ENCODE measurements at places on chromosomes 5 and 9. TPM values are rescaled to one million over a fixed set of nuclear protein-coding genes. Genes with fewer than 3 reads are reported as not detected.
A peak's percentile ranks its signal among the peaks of the same experiment; 100 is the strongest.

DNA sequence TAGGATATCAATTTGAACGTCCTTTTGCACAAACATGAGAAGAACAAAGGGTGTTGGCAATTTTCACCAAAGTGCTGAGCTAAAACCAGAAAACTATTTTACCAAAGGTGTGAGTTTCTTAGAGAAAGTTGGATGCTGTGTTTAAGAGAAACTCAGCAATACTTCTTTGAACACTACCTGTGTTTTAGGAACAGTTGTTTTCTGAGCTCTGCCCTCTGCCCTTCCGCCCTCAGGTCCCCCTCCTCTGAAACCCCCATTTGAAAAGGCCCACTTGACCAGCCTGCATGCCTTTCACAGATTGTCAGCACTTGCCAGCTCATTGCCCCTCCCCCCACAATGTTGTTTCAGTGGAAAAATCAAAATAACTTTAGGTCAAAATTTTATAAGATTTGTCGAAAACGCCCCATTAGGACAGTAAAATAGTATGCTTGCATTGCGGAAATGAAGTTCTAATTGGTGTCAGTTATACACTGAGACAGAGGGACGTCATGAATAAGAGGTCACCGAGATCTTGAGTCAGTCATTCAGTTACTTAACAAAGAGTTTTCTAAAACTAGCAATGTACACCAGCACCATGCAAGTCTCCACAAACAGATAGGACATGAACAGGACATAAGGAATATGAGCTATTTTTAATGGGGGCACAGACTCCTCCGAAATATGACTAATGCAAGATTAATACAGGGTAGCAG lies 61.9 kb upstream of the IL7R start:
- no peak for DNase-seq

DNA sequence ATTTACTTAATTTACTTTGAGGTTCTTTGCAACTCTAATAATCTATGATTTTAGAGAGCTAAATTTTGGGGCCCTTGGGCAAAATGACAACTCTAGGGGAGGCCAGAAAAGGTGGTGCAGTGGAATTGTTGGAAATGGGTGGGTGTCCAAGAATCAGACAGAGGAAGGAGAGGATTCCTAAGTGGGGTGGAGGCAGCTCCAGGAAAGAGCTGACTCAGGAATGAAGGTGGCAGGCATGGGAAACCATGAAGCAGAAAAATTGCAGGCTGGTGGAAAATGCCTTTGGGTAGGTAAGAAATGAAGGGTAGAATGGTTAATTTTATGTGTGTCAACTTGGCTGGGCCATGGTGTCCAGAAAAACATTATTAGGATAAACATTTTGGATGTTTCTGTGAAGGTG lies 248.5 kb upstream of the TUT7 start:
- no peak for DNase-seq

DNA sequence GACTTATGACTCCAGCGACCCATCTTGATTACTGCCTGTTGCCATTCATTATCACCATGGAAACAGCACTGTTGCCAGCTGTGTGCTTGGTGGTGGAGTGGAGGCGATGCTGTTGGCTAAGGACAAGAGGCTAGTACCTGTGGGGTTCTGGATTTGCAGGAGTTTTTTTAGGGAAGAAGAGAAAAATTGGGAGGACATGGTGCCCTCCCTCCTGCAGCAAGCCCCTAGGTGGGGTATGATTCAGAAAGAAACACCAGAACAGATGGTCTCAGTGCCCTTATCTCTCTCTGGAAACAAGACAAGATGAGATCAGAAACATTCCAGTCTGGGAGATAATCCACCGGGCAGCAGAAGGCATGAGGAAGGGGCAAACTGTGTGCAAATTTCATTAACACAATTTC lies 87.8 kb upstream of the TLR4 start:
- DNase-seq: no peak

DNA sequence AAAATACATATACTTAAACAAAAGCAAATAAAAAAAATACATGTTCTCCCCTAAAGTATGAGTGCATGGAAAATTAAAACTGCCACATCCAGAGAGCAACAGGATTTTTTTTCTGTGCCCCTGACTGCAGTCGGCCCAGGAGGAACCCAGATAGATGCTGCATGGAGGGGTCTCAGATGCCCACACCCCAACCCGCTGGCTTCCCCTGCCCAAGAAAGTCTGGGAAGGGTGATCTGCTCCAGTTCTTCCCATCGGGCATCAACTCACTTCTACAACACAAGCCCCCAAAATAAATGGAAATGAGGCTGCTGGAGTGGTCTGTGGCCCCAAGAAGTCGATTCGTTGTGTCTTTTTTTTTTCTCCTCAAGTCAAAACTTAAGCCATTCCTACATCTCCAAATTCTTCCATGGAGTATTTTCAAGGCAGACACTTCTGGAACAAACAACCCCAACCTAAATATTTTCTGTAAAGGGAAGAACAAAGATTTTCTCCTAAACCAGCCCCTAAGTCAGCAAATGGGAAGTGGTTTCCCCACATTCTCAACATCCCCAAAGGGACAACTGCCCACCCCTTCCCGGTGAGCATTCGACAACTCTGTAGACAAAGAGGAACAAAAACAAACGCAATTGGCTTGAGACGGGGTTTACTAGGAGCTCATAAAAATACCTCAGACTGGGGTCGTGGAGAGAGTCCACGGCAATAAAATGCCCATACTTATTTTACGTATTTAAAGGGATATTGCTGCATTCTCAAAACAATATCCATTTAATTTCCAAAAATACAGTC lies 46.7 kb downstream of the ROR2 start:
- DNase-seq: no peak

- DNase-seq: no peak
These were observed 111.0 kb downstream of the MED27 start for GRCh38 chr9:131968632-131969031.

- no peak for DNase-seq
These were observed 58.8 kb downstream of the SNX30 start for GRCh38 chr9:112809351-112809848.

GRCh38 chr5:167720676-167721260 lies 570.7 kb upstream of the WWC1 start:
- DNase-seq: peak; percentile 59

Gene CDC25C
- 8.3 TPM for total RNA-seq

Gene PLPPR1
- not detected for total RNA-seq

Gene SERF1B
- 8.9 TPM for total RNA-seq

Gene F12
- 0.63 TPM for total RNA-seq

Gene TYRP1
- total RNA-seq: not detected

Gene FOCAD
- 34.8 TPM for total RNA-seq

Measured in HFFc6 (cell line).